ENCODE measurements at places on chromosomes 12 and 14.

DNA sequence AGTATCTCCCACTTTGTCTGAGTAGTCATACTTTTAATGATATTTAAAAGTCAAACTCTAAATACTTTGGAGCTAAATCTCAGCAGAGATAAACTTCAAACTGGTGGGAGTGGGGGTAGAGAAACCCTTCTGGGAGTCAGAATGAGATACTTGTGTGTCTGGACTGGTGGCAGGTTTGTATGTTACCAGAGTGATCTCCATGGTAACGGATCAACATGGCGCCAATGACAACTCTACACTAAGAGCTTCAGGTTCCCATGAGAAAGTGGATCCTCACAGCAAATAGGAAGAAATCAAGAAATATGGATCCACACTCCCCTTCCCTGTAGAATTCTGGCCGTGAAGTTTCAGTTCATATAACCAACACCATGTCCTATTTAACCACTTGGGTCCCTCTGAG, 121.9 kb downstream of the ETV6 start:
- no peak for DNase-seq

DNA sequence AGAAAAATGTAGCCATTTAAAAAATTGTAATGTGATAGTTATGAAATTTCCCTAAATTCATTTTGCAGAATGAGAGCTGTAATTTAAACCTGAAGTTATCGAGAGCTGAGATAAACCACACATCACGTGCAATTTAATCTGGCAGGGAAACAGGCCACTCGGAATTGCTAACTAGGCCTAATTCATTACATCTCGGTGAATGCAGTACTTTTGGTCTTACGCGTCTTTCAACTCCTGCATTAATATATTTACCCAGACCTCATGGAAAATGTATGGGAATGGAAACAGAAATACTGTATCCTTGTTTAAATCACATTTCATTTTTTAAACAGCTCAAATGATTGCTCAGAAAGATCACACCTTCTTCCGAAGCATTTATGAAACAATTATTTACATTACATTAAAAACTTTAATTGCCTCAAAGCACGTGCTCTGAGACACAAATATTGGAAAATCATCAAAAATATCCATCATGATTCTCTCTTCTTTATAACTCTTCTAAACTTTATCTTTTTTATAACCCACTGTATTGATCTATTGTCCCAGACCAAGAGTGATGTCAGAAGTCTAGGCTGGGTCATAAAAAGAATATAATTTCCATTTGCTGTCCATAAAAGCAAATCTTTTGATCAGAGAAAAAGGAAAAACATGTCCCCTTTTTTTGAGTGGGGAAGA, 111.7 kb upstream of the MYL2 start:
- DNase-seq: no peak

- DNase-seq: no peak
Observed at GRCh38 chr14:53534841-53535240, 381.7 kb upstream of the DDHD1 start.

DNA sequence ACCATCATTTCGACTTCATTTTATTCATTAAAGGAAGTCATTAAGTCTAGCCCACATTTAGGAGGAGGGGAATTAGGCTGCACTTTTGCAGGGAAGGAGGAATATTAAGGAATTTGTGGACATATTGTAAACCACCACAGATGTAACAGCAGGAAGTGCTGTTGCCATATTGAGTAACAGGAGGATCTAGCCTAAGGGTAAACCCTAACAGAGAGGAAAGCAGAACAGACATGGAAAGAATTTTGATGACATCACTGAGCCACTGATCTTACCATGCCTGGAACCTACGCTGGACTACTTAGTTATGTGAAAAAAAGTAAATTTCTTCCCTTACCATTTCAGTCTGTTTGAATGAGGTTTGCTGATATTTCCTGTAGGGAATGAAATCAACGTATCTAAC, 100.7 kb upstream of the ATF7IP start:
- DNase-seq: no peak

DNA sequence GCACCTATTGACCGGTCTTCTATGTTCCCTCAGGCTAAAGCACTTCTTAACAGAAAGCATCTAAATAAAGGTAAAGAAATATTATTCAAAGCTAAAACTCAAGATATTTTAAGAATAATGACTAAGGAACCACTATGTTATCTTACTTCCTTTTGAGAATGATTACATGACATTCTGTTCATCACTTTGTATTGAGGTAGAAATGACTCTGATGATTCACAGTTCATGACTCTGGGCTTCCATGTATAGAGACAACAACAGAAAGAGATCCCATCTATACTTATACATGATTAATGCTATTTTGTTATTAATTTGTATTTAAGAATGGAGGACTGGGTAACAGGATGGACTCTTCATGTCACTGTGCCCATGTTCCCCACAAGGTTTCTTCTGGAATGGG, 218.3 kb upstream of the OR4E1 start:
- DNase-seq: no peak

DNA sequence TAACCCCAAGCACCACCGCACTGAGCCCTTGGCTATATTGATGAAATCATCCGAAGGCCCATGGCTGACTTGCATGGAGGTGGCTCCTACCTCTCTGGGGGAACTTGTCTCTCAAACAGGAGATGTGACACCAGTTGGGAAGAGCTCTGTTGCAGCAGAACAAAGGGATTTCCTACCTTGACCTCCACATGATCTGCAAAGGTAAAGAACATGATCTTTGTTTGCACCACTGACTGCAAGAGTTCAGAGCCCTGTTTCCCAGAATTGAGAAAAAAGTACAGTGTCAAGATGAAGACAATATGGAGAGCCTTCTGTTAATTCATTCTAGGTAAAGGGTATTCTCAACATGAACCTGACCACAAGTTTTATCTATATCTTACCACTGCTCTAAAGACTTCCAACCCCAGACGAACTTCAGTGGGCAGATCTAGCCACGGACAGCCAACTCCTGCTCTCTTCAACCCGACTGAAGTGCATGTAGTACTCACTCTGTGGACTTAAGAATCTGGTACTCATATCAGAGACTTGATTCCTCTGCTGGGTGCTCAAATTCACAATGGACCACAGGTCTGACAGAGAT, 32.1 kb downstream of the ZFYVE26 start:
- DNase-seq: no peak

GRCh38 chr12:31867292-31867691, 91.9 kb upstream of the RESF1 start:
- DNase-seq: no peak

GRCh38 chr12:43807386-43807785, 1.3 kb upstream of the TWF1 start:
- DNase-seq: no peak

GRCh38 chr14:100765991-100766390, 39.3 kb downstream of the DLK1 start:
- DNase-seq: no peak

- no peak for DNase-seq
Observed at GRCh38 chr12:48184549-48184922, 1.1 kb downstream of the CCDC184 start.

- DNase-seq: no peak
Observed at GRCh38 chr14:71362282-71362681, 455.0 kb downstream of the PCNX1 start.

DNA sequence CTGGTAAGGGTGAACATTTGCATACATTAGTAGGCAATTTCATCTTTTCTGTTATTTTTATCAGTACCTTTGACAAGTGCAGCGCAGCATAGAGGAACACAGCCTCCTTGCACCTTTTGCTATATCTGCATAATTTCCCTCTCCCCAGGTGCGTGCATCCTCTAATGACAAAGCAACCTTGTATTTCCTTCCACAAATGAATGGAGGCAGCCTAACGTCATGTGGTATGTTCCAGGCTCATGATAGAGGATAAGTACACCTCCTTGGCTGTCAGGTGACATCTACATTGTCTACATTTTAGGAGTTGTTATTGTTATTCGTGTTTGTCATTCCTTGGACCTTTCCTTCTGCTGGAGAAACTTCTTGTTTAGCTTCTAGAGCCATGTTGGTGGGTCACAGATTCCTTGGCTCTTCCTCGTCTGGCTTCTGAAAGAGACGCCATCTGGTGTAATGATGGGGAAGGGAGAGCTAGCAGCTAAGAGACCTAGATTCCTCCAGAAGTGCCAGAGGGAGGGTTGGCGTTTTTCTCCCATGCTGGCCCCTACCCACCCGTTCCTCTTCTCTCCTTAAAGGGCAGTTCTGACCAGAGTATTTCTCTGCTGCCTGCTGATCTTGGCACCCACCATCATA, 37.0 kb downstream of the EVL start:
- no peak for DNase-seq

- DNase-seq: no peak
Observed at GRCh38 chr14:56868660-56869059, 58.4 kb upstream of the OTX2 start.

DNA sequence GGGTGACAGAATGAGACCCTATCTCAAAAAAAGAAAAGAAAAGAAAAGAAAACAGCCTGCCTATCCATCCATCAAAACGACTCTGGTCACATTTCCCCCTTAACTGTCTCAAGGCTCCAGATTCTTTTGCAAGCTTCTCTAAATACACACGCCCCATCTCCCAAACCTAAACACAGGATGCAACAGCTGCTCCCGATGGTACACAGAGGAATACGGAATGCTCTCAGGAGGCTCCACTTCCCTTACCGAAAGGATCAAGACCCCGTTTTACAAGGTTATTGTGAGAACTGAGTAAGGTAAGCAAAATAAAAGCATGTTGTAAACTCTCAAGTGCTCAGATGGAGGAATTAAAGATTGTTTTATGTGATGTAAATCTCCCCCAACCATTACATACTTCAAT, 62.3 kb downstream of the NT5DC3 start:
- DNase-seq: no peak

- no peak for DNase-seq
Observed at GRCh38 chr14:38189930-38190726, 17.6 kb upstream of the SSTR1 start.

GRCh38 chr14:103597623-103598377, 31.2 kb upstream of the KLC1 start:
- DNase-seq: no peak

DNA sequence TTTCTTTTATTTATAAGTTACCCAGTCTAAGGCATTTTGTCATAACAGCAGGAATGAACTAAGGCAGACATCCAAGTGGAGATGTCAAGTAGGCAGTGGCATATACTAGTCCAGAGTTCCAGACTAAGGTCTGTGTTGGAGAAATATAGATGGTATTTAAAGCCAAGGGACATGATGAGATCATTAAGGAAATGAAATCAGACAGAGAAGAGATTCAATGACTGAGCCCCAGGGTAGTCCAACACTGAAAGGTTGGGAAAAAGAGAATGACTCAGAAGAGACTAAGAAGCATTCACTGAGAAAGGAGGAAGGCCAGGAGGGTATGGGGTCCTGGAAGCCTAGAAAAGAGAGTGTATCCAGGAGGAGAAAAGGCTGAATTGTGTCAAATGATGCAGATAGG, 442.2 kb upstream of the CCDC196 start:
- DNase-seq: no peak

DNA sequence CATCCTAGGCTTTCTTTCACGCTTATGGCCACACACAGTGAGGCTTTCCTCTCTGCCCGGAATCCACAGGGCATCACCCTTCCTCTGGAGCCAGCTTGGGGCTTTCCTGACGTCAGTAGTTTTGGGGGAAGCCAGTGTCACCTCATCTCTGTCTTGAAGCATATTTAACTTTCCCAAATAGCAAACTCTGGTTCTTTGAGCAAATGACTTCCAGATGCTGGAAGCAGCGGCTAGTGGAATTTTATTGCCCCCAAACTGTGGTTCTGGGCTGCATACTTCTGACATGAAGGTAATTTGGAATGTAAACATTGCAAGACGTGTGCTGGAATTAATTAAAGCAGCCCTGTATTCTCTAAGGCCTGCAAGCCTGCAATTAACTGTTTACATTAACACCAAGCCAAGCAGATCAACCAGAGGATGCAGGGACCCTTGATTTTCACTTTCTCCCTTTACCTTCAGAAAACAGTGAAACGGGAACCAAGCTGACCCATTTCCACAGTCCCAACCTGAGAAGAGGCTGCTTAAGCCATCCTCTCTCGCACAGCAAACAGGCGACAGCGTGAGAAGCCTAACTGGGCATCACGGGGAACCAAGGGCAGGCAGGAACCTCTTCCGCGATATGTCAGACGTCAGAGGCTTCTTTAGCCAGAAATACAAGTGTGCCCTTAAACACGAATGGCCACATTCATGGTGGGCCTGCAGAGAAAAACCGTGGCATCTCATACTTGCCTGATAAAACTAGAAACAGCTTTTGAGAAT, 258.4 kb downstream of the CACNA1C start:
- DNase-seq: no peak

GRCh38 chr12:98532687-98533304, 17.4 kb downstream of the TMPO start:
- no peak for DNase-seq

DNA sequence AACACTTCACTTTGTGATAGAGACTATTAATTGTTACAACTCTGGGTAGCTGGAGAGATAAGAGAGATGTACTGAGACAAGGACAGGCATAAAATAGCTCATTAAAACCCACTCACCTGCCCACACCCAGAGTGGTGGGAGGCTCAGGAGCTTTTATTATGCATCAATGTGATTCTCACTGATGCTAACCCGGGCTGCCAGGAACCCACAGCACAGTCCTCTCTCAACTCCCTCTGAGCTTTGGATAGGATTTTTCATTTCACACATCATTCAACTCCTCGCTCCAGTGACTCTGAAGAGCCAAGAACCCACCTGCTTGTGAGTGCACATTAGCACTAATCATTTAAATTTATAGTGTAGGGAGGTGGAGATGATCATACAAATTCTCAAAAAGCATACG, 827.9 kb downstream of the FLRT2 start:
- no peak for DNase-seq

DNA sequence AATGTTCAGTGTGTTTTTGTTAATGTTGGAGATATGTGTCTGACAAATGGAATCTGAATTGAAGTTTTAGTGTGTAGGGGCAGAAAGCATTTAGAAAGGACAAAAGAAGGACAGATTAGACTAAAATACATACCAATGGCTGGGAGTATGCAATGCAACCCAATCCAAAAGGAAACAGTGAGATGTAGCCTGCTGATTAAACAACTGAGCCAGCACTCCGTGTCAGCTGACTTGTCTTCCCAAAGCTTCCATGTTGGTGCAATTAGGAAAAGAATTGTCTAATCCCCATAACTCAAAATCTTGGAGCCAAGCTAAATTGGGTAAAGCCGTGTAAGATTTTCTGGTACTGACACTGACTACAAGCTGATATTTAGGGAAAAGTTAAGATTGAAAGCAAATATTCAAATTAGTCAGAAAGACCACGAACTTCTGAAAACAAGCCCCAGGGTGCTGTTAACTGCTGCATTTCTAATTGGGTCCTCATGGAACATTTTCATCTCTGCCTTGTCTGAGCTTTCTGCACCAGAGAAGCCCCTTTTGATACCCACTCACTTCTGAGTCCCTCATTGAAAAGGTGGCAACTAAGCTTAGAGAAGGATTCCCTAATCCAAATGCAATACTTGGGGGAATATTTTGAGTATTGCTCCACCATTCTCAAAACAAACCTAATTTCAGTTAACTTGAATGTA, 109.1 kb downstream of the DAD1 start:
- no peak for DNase-seq

DNA sequence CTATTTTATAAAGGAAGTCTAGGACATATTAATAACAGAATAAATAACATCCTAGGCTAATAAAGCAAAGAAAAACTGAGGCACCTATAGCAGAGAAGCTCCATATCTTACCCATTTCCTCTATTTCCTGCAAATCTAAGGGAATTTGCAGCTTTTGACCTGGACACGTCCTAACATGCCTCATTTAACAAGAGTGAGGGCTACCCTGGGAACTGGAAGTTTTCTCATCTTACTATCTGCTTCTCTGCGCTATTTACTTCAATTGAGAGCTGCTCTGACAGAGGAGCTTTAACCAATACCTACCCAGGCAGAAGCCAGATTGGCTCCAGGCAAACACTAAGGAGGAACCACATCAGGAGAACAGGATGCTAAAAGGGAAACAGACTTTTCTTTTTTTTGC, 5.7 kb downstream of the YBX3 start:
- no peak for DNase-seq
